ENCODE measurements at places on chromosomes 2 and 18. TPM values are rescaled to one million over a fixed set of nuclear protein-coding genes. Genes with fewer than 3 reads are reported as not detected.

GRCh38 chr2:235640377-235640776 lies 146.5 kb downstream of the AGAP1 start:
- DNase-seq, result no peak

- DNase-seq, result no peak
Observed at GRCh38 chr2:150688016-150688415, 200.5 kb upstream of the RND3 start.

GRCh38 chr2:111149882-111150455 lies 29.3 kb downstream of the BCL2L11 start:
- DNase-seq, result no peak

GRCh38 chr2:12196495-12196894 lies 450.1 kb downstream of the LPIN1 start:
- no peak for DNase-seq

DNA sequence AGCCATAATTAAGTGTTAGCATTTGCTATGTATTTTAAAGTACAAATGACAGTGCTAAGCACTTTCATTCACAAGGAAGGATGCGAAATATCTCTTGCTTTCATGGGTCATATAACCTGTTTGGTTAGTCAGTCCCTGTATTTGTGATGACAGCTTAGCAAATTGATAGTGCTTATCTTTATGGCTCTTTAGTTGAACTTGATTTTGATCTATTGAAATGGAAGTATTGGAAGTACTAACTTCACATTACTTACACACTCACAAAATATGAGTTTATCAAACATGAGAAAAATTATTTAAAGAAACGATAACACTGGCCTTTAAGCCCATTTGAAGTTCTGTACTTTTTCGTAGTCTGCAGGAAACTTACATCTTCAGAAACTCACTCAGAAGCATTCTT lies 97.4 kb upstream of the NEUROD1 start:
- DNase-seq, result no peak

DNA sequence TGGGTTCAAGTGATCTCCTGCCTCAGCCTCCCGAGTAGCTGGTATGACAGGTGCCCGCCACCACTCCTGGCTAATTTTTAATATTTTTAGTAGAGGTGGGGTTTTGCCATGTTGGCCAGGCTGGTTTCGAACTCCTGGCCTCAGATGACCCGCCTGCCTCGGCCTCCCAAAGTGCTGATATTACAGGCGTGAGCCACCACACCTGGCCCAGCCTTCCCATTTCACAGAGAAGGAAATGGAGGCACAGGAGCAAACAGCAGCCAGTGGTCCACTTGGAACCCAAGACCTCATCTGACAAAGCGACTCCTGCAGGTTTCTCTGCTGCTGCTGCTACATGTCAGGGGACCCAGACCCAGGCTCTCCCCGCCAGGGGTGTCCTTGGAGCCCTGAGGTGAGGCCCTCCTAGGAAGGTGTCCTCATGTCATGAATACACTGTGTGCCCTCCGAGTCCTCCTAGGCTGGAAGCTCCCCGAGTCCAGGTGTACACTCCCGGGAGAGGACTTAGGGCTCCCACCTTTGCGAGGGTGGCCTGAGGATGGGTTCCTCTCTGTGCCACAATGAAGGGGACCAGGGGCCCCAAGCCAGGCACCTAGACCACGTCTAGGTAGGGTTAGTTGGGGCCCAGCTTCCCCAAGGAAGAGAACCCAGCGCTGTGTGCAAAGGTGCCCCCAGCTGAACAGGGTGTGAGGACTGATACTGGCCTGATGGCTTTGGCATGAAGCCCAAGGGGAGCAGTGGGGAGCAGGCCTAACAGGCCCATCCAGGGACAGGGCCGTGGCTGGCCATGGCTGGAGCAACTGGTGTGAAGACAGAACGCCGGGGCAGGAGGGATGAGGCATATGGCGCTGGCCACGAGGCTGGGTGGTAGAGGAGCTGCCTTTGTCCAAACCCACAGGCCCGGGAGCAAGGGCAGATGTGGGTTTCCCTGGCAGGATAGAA lies 56.1 kb downstream of the HS6ST1 start:
- DNase-seq, result no peak

DNA sequence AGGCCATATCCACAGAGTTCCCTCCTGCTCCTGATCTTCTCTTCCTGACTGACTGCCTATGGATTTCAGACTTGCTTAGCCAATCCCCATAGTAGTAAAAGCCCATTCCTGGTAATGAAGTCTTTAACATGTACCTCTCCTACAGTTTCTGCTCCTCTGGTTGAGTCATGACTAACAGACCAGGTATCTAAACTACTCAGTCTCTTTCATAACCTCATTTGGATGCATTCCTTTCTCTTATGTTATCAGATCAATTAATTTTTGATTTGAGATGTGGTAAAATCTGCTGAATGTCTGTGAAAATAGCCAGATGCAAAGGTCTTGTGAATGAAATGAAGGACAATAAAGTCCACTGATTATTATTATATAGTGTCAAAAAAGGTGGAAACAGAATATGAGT lies 198.0 kb downstream of the NBAS start:
- no peak for DNase-seq

DNA sequence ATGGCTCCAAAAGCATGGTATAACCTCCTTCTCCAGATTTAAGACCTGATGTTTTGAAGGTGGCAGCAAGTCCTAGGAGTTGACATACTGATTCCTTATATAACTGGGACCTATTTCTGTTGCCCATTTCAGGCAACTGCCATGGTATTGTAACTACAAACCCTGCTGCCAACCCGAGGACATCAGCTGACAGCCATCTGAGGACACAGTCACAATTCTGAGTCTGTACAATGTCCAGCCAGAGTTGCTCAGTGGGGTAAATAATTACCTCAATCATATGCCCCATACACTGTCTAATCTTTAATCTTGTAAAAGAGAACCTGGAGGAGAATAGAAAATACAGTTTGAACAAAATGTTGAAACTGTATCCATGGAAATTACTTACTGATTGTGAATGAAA lies 8.7 kb upstream of the GAREM2 start:
- DNase-seq, result peak; percentile 15

DNA sequence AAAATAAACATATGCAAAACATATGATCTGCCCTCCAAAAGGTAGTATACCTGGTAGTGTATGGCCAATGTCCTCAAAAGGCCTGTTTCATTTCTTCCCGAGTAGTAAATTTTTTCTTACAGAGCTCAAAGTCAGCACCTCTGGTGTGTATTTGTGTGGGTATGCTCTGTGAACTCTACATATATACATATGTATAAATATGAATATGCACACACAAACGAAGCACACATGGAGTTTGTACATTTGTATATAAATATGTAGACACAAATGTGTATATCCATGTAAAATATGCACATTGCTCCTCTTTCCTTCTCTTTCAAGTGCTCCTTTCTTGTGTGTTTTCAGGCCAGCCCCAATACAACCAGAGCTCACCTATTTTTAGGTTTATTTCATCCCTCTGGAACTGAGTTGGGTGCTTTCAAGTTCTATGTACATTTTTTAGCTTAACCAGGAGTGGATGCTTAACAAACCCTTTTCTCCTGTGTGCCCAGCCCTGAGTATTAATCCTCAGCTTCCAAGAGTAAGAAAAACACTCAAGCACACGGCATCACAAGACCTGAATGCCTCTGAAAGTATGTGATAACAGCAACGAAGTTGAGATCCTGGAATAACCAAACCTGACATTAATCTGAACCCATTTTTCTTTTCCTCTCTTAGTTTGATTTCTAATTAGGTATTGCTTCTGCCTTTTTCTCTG lies 12.2 kb upstream of the GALNT5 start:
- DNase-seq, result no peak

DNA sequence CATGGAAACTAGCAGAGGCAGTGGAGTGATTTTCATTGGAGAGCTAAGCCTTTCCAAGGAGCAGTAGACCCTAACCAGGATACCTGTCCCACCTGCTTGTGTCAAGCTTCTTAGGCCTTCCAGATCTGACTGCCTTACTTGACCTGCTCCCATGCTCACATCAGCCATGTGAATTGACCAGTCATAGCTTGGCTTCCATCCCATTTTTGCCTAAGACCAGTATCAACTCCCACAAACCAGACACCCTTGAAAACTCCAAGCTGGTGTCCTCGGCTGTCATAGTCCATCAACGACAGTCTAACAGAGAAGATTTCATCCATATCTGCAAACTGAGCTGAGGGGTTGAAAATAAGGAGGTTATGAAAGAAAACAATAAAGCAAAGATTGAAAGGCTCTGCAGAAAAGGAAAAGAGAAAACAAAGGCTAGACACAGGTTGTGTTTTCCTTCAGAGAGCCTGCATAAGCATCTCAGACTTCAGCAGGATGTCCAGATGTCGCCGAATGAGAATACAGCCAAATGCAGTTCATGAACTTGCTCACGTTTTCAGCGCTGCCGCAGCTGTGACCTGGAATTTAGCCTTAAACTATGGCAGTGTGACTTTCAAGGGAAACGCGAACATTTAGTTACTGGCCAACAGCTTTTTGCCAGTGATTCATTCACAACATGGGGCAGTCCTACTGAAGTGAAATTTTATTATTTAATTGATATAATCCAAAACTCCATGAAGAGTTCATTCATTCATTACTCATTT lies 868.1 kb upstream of the ID2 start:
- no peak for DNase-seq

DNA sequence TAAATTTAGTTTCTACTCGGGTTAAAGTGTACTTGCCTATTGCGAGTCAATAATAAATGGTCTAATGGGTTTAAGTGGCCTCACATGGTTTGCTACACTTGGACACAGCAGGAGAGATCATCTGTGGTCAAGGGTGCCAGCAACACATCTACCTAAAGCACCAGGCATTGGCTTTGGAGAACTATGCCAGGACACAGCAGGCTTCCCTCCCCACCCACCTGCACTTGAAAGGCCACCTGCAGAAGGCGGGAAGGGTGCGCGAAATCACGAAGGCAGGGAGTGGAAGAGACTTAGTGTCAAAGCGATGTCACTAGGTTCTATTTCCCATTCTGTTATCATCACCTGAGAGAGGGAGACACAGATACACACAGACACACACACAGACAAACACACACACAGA lies 44.5 kb downstream of the MYT1L start:
- DNase-seq, result no peak

DNA sequence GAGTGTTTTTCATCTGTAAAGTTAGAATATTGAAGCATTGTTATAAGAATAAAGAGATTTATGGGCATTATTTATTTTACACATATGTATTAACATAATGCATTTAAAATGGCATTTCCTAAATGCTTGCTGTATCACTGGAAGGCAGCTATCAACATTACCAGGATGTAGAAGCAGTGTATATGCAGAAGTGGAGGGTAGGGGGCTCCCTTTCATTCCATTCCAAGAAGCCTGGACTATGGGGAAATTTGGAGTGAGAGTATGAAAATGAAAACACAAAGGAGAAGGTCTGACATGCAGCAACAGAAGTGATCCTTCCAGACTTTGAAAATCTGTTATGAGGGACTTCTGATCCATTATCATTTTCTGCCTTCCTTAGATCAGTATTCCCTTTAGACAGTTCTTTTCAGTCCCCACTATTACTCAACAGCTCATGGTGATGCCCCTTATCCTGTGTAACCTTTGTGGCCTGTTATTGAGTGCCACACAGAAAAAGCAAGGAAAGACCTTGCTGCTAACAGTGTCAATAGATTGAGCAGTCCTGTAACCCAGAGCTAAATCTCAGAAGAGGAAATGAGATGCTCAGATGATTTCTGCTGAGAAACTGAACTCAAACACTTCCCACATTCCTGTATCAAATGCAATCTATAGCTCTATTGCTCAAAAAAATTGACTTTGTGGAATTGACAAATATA lies 216.6 kb downstream of the HNMT start:
- DNase-seq, result no peak

DNA sequence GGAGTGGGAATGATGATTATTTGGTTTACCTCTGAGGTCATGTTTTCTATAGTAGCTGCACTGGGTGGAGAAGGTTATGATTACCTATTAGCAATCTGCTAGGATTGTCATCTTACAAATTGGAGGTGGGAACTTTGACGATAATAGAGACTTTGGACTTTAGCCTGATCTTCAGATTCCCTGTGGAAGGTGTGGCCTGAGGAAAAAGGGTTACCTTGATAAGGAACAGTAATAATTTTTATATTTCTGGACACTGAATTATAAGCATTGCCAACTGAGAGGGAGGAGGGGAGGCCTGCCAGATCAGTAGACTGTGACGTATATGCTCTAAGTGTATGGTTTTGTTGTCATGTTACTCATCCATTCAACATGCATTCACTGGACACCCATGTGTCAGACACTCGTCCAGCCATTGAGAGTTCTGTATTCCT lies 183.4 kb upstream of the FOSL2 start:
- DNase-seq, result no peak

DNA sequence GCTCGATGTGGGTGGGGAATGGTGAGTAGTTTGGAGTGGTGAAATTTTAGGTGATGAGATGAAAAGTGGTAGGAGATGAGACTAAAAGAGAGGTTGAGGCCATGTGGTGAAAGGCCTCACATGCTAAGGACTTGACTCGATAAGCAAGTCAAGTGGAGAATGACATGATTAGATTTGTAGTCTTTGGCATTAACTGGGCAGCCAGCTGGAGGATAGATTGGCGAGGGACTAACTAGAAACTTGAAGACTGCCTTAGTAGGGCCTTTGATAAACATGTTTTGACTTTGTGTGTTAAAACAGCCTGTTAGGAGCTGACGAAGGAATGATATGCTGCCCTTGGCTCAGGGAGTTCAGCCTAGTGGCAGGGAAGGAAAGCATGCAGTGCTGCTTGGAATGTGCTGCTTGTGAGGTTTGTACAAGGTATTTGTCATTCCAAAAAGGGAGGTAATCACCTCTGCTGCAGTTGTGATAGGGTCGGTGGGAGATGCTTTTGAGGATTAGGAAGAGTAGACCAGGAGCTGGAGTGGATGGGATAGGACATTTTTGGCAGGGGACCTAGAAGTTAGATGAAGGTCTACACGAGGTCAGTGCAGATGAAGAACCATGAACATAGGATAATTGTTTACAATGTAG lies 22.0 kb downstream of the PHLPP1 start:
- DNase-seq, result no peak

DNA sequence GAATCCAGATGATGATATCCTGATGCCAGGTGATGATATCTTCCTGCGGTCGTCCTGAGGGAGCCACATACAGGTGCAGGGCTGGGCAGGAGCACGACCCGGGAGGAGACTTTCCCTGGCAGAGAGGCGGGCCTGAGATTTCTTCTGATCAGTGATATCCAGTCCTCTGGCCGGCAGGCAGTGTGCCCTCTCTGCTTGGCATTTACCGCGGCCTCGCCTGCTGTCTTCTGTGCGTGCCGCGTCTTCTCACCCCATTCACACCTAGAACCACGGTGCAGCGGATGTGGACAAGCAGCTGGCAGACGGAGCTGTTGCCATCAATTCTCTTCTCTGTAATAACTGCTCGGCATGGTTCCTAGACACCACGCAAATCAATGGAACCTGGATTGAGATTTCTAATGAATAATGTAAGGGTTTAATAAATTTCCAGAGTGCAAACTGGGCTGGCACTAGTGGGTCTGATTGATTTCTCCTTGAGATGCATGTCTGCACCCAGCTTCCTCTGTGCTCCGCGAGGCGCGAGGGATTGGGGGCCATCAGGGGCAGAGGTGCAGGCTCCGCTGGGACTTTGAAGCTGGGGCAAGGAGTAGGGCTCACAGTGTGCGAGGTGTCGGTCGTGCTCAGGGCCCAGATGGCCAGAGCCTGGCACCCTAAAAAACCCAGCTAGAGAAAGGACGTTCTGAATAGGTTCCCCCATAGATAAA lies 208.9 kb upstream of the HDAC4 start:
- peak; percentile 53 for DNase-seq

SULT1C4 gene
- 12.5 TPM for total RNA-seq

FOXD4L1 gene
- not detected for total RNA-seq

OLA1 gene
- 43.6 TPM for total RNA-seq

MARCHF4 gene
- total RNA-seq, result not detected

BOD1L2 gene
- not detected for total RNA-seq

CAPN14 gene
- total RNA-seq, result 0.36 TPM

TUBA4B gene
- not detected for total RNA-seq

All from sciatic nerve (tissue), 2 donors.